AG09309 (cell line): ENCODE measurements at places on chromosomes 2 and 18.
A peak's percentile ranks its signal among the peaks of the same experiment; 100 is the strongest.

- no peak for DNase-seq
Observed at GRCh38 chr18:61530681-61531080, 197.5 kb downstream of the CDH20 start.

DNA sequence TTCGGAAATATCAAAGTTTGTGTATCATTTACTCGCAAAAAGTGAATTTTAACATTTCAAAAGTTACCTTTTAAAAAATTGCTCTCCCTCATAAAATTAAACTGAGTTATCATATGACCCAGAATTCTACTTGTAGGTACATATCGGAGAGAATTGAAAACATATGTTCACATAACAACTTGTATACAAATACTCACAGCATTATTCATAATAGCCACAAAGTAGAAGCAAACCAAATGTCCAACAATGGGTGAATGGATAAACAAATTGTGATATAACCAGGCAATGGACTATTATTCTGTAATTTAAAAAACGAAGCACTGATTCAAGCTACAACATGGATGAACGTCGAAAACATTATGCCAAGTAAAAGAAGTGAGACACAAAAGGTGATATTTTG is 412.0 kb upstream of the TCF4 start:
- no peak for DNase-seq

DNA sequence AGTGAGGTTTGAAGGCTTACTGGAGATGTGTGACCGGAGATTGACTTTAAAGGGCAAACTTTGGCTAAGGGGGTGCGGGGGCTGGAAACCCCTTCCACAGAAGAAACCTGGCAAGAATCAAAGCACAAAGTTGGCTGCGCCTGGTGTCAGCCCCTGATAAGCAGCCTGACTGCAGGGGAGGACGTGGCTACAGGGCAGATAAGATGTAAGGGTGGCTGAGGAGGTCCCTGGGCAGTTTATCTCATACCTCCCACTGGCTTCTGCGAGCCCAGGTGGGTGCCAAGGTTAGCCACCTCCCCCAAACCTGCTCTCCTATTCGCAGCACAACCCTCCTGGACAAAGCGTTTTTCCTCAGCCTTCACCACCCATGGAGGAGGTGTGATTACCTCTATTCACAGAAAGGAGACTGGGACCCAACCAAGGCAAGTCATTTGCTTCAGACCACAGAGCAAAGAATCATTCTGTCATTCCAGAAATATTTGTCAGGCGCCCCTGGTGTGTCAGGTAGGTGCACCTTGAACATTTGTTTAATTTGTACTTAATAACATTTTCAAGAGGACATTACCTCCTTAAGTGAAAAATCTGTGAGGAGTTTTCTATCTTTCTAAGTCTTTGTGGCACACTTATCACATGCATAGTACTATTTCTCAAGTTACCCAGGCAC is 73.1 kb upstream of the IL1R1 start:
- DNase-seq, result no peak

- no peak for DNase-seq
Observed at GRCh38 chr2:208265371-208265800, 669 bp upstream of the PIKFYVE start.

GRCh38 chr18:55401638-55402191 is 186.3 kb downstream of the TCF4 start:
- DNase-seq, result peak; percentile 77

DNA sequence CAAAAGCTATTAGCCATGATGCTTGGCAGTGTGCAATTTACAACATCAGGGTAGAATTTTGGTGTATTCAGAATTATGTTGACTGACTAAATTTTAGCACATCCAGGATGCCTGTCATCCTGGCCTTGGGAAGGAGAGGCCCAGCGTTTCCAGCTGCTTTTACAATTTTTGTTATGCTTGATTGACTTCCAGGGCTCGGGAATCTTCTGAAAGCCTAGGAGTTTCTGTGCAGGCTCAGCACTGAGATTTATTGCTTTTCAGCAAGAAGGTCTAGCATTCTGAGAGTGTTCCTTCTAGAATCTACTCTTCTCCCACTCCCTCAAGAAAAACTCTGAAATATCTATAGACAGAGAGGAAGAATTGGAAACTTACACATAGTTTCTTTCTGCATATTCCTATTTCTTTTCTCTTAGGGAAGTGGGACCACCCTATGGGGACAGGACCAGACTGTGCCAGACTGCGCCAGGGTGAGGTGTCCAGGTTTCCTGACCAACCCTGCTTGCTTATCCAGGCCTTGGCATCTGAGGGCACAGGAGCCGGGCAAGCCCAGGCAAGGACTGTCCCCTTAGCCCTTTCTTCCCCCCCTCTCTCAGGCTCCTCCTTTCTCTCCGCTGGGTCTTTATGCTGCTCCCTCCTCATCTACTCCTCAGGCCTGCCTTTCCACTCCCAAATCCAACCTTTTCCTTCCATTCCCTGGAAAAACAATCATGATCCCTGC is 26.9 kb downstream of the MAIP1 start:
- no peak for DNase-seq

DNA sequence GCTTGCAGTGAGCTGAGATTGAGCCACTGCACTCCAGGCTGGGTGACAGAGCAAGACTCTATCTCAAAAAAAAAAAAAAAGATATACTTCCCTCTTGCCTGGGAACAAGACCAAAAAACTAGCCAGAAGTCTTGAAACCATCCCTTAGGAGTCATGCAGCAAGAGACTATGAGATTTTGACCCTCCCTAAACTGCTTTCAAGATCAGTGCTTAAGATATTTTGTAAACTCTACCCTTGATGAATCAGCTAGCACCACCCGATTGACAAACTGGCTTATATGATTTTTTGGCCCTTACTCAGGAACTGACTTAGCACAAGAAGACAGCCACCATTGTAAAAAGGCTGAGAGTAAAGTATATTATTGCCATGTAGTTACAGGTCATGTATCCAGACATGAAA is 3.8 kb downstream of the SULT1C3 start:
- peak; percentile 35 for DNase-seq

DNA sequence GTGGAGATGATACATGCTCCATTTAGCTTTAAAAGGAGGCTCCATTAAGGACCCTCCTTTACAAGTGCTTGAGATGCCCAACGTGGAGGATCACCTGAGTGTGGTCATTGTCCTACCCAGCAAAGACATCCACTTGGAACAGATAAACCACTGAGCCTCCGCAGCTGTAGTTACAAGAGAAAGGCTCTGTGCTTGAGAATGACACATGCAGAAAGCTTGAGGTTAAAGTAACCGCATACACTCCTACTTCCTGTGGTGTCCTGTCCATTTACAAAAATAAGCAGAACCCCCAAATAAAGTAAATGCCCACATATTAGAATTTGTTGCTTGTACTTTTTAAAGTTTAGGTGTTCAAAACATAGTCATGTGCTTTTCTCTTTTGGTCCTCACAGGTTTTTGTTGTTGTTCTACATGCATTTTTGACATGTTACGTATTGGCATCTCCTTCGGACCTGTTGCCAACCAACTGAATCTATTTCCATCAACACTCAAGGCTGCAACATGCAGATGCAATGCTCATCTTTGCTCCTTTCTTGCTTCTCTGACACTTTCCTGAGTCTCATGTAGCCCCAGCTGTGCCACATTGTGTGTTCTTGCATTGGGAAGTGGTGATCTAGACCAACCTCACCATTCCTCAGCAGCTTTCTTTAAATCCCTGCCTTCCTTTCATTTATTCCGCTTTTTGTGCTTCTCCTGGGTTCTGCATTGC is 56.0 kb downstream of the SERPINB7 start:
- peak; percentile 75 for DNase-seq

GRCh38 chr2:219629976-219630695 is 2.7 kb downstream of the SLC4A3 start:
- no peak for DNase-seq

DNA sequence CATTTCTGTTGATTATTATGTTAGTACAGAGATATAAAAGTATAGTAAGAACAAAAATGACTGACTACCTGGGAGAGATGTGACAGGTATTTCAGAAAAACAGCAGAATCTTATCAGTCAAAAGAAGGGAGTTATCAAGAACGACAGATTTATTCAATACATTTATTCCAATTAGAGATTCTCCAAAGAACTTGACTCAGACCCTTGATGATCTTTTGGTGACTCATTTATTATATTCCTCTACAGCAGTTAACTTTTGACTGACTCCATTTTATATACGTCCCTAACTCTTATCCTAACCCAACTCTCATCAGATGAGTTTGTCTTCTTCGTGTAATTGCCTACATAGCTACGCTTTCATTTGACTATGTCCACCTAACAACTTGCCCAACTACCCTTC is 91.1 kb downstream of the C2orf74 start:
- DNase-seq, result no peak

DNA sequence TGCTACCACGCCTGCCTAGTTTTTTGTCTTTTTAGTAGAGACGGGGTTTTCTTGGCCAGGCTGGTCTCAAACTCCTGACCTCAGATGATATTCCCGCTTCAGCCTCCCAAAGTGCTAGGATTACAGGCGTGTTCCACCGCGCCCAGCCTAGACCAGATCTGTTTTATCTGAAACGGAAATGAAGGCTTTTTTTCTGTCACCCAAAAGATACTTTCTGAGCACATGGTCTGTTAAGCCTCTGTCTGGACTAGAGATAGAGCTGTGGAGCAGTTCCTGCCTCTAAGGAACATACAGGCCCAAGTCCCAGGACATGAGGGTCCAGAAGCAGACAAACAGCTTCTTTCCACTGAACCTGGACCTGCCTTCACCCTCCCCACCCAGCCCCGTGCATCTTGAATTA is 43.6 kb upstream of the PTMA start:
- DNase-seq, result no peak

DNA sequence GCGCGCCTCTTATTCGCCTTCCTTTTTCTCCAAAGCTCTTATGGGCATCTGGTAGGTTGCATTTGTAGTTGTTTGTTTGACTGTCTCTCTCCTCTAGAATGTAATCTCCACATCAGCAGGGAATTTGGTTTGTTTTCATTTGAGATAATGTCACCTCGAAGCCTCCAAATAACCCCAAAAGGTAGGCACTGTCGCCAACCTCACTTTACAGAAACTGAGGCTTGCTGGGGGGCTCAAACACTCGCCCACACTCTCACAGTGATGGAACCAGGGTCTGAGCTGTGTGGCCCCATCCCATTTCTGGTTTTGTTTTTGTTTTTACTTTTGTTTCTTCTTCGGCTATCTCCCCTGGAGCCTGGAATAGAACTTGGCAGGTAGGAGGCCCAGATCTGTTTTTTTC is 172.2 kb upstream of the MYCN start:
- no peak for DNase-seq

GRCh38 chr2:67323209-67323991 is 73.7 kb upstream of the ETAA1 start:
- no peak for DNase-seq

- DNase-seq, result no peak
Observed at GRCh38 chr18:79778291-79778791, 19.4 kb upstream of the KCNG2 start.

DNA sequence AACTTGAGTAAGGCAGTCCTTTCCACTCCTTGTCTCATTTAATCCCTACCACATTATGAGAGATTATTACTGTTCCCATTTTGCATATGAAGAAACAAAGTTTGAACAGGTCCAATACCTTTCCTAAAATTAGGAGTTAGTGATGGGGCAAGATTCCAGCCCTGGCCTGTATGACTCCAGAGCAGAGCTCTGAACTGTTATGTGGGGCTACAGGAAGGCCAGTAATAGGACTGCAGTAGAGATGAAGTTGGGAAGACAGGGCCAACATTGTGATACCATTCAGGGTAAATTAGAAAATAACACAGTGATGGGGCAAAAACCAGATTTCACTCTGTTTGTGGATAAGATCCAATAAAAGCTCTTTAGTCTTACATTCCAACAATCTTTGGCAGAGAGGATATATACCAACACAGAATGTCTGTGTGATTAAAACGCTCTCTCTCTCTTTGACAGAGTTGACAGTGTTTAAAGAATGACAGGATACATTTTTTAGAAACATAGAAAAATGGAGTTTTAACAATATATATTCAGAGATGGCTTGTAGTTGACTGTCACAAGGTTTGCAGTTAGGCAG is 22.7 kb downstream of the KATNAL2 start:
- no peak for DNase-seq

GRCh38 chr2:175880-176820 is 87.7 kb downstream of the SH3YL1 start:
- no peak for DNase-seq

GRCh38 chr2:219254590-219255201 is 978 bp upstream of the TUBA4A start:
- DNase-seq, result no peak

DNA sequence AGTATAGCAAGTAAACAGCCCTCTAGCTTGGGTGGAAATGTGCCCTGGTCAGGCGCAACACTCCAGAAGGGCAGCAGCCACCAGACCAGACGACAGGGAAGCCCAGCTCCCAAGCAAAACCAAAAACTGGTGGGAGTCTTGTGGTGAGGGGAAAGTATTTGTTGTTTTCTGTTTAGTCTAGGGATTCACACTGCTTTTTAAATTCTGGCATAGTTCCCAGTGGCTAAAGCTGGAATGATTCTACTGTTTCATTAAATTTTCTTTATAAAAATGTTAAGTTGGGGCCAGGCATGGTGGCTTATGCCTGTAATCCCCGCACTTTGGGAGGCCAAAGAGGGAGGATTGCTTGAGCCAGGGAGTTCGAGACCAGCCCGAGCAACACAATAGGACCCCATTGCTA is 38.5 kb downstream of the MERTK start:
- no peak for DNase-seq
